ENCODE measurements at places on chromosomes 1 and 21.

- DNase-seq, result no peak
Measured at GRCh38 chr1:46528297-46528955, 23.0 kb downstream of the KNCN start.

DNA sequence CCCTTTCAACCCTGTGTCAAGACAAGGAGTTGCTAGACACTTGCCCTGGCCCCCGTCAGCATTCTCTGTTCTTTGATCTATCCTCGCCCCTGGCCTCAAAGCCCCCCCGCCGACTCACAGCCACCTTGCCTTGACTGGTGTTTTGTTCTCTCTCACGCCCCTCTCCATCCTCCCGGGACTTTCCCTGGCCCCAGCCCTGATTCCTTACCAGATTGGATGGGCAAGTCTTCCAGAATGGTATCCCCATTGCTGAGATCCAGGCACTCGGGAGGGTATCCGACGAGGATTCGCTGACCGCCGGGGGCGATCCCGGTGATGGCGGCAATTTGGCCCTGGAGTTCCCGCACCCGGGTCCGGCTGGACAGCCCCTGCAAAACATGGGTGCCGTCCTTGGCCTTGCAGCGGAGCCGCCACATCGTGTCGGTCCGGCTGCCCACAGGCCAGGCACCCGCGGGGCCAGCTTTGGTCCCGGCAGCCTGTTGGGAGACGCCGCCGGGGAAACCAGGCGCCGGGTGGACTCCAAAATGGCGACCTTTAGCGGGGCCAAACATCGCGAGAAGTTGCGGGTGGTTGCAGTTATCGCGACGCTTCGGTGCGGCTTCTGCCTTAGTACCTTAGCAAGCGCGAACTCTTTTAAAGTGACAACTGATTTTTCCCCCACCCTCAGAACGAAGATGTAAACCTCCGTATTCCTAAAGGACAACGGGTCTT, 373 bp downstream of the YOD1 start:
- DNase-seq, result peak; percentile 80

- DNase-seq, result peak; percentile 28
Measured at GRCh38 chr1:82491301-82492048, 690.7 kb downstream of the ADGRL2 start.

GRCh38 chr21:30818837-30819610, 6.0 kb upstream of the KRTAP8-1 start:
- DNase-seq, result no peak

DNA sequence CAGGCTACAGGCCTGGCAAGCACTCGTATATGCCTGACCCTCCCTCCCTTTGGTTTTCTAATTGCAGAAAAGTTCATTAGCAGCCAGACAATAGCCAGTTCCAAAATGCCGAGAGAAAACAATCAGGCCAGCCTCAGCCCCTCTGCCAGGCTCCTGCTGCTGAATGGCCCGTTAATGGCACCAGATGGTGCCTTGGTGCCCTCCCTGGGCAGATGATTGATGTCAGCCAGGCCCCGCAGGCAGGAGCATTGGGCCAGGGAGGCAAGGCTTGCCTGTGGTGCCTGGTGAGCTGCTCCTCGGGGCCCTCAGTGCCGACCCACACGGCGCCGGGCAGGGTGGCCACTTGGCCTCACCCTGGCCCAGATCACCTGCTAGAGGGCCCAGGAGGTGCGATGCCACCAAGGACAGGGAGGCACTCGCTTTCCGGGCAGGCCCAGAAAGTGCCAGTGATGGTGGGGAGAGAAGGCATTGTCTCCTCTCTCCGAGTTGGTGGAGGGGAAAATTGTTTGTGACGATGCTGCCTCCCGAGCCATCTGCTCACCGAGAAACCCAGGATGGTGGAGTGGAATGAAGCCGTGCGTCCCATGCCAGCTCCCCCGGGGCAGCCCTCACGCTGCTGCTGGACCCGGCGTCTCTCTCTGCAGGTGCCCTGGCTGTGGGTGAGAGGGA, 28.1 kb downstream of the QSOX1 start:
- DNase-seq, result no peak

DNA sequence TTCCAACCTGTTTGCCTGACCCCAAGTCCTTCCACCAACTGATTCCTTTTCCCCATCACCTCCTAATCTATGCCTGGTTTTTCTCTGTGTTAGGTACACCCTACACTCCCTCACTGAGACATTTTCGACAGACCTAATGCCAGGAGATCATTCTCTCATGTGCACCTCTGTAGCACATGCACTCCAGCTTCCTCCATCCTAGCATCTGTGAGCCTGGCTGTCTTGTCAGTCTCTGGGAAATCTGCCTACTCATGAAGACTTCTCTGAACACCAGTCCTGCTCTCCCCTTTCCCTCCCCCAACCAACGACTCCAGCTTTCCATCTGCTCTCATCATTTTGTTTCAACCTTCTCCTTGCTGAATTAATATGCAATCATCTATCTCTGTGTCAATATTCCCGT, 987 bp downstream of the MED8 start:
- no peak for DNase-seq

DNA sequence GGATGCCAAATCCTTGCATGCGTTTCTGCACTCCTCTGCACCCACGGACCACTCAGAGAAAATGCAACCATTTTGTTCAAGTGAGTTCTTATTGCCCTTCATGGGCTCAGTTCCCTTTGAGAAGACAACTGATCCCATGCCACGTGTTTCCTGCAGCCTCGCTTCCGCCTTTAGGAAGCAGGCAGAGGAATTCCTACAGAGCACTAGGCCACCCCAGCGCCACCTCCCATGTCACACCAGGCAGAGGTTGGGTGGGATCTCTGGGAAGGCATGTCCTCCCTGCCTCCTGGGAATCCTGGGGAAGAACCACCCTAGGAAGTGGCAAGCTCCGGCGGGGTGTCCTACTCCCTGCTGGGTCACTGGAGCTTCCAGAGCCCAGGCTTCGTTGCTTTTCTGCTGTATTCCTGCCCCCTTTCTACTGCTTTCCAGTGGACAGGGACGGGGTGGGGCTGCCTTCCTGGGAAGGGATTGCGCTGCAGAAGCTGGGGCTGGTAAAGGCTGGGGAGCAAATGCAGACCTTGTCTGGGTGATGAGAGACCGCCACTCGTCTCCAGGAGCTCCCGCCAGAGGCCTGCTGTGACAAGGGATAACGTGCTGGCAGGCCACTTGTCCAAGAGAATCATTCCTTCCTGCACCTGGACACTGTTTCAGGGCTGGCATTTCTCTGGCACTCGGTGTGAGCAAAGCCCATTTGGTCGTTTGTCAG, 478.2 kb upstream of the VAMP3 start:
- no peak for DNase-seq

DNA sequence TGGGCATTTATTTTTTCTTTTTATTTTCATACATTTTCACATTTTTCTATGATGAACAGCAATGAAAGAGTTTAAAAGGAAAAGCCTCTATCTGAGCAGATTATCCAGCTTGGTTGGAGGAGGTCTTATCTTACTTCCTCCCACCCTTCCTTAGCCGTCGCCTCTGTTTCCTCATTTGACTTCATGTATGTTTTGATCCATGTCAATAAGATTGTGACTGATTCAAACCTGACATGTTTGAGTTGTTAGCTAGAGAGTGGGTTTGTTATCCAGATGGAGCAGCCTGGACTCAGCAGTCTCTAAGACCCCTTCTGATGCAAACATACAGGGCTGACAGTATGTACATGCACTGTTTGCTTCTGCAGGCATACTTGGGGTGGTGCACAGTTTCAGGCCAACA, 31.2 kb downstream of the MACO1 start:
- DNase-seq, result no peak

Data from GM04504 (cell line).